Kidney (tissue), 22 donors: ENCODE measurements at places on chromosomes 12 and 14.
A peak's percentile ranks its signal among the peaks of the same experiment; 100 is the strongest.

- peak; percentile 53 for DNase-seq
Observed at GRCh38 chr12:113359133-113359938, 949 bp downstream of the PLBD2 start.

DNA sequence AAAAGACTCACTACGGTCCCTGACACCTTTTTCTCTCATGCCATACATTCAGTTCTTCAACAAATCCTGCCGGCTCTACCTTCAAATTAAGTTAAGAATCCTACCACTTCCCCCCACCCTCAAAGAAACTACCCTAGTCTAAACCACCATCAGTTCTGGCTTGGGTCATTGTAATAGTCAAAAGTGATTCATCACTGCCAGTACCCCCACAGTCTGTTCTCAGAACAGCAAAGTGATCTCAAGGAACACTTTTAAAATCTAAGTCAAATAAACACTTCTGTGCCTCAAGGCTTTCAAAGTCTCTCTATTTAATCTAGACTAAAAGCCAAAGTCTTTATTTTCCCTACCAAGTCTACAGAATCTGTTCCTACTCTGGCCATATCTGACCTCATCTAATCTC, 12.0 kb upstream of the FAM234B start:
- DNase-seq, result no peak

- no peak for DNase-seq
Observed at GRCh38 chr12:131415781-131416180, 295.1 kb upstream of the SFSWAP start.

DNA sequence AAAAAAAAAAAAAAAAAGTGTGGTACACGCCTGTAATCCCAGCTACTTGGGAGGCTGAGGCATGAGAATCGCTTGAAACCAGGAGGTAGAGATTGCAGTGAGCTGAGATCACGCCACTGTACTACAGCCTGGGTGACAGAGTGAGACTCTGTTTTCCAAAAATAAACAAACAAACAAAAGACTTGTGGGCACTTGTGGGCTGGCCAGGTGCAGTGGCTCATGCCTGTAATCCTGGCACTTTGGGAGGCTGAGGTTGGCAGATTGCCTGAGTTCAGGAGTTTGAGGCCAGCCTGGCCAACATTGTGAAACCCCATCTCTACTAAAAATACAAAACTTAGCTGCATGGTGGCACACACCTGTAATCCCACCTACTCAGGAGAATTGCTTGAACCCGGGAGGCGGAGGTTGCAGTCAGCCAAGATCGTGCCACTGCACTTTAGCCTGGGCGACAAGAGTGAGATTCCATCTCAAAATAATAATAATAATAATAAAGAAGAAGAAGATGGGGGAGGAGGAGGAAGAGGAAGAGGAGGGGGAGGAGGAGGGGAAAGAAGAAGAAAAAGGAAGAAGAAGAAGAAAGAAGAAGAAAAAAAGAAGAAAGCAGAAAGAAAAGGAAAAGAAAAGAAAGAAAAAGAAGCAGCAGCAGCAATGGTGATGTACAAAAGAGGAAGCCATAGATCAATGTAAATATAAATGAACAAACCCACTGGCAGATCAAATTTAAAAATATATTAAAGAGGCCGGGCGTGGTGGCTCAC, 27.9 kb upstream of the CCNT1 start:
- DNase-seq, result no peak

DNA sequence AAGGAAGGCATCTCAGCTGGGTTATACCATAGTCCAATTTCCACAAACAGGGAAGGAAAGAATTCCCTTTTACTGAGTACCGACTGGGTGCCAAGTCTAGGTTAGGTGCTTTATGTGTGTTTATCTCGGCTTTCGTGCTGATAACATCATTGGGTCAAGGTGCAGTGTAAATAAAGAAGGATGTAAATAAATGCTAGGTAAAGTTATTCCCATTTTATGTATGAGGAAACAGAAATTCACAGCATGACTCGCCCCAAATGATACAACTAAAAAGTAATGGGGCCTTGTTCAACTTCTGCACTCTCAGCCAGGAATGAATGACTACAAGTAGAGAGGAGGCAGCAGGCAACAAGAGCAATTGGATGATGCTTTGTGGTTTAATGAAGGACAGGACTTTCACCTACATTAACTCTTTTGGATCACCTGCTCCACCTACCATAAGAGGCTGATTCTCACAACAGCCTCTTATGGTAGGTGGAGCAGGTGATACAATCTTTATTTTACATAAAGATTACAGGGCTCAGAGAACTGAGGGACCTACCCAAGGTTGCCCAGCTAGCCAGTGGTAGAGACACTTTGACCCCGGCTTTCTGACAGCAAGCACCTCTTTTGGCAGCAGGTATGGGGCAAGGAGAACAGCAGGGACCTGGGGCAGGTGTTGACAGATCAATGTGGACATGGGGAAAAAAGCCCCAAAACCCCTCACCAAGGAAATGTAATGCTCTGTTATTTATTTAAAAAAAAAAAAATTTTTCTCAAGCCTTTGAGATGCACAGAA, 213.4 kb upstream of the NUDT4 start:
- no peak for DNase-seq

DNA sequence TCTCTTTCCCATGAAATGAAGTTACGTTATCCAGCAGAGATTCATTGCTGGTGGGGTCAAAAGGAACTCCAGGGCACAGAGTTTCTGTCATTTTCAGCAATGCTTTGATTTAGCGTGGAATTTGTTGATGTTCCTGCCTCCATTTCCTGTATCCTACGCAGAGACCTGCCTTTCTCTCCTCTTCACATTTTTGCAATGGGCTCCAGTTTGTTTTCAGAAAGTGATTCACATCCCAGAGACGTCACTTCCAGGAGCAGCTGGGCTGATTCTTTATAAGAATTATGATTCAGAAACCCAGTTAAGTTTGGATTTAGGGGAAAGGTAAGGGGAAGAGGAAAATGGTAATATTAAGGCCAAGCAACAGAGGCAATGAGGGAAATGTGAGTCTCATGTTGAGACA, 11.6 kb downstream of the RNASE10 start:
- DNase-seq, result no peak

- DNase-seq, result no peak
Observed at GRCh38 chr12:131134523-131135310, 181.0 kb downstream of the ADGRD1 start.
